A549 (cell line): ENCODE measurements at places on chromosomes 16 and 17.

GRCh38 chr17:2386400-2387085, 14.3 kb downstream of the MNT start:
- peak; percentile 42 for DNase-seq

GRCh38 chr17:50194140-50194933, 7.1 kb downstream of the COL1A1 start:
- DNase-seq: no peak

DNA sequence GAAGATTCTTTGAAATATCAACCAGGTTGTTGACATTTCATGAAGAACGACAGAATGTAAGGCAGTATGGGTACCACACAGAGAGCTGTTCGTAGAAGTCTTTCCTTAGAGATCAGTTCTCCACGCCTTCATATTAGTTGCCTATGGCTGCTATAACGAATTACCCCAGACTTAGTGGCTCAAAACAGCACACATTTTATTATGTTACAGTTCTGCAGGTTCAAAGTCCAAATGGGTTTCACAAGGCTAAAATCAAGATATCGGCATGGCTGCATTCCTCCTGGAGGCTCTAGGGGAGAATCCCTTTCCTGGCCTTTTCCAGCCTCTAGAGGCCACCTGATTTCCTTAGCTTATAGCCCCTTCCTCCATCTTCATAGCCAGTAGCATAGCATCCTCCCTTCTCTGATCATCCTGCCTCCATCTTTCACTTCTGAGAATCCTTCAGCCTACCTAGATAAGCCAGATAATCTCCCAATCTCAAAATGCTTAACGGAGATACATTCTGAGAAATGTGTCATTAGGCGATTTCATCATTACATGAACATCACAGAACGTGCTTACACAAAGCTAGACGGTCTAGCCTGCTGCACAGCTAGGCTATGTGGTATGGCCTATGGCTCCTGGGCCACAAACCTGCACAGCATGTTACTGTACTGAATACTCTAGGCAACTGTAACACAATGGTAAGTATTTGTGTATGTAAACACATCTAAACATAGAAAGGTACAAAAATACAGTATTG, 26.0 kb downstream of the ERCC4 start:
- DNase-seq: no peak

GRCh38 chr17:50425682-50426471, at the start of gene ACSF2:
TSS of gene ACSF2 (plus strand) at chr17:50426218. CDS start at chr17:50426262, 44 bp downstream.
- peak; percentile 87 for DNase-seq

DNA sequence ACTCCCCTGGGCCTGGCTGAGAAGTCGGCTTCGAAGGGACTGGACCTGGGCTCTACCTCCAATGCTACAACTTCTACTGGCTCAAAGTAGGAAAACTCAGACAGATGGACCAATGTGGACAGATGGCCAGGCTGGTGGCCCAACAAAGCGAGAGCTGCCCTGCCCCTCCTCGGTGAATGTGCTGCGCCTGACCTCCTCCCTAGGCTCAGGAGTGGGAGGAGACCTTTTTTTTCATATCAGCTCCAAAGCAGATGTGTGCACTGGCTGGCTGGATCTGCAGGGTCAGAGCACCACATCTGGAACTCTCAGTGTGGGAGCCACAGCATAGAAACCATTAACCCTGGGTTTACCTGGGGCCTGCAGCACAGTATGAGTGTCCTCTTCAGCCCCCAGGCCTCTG, 20.8 kb downstream of the ATP6V0D1 start:
- no peak for DNase-seq

DNA sequence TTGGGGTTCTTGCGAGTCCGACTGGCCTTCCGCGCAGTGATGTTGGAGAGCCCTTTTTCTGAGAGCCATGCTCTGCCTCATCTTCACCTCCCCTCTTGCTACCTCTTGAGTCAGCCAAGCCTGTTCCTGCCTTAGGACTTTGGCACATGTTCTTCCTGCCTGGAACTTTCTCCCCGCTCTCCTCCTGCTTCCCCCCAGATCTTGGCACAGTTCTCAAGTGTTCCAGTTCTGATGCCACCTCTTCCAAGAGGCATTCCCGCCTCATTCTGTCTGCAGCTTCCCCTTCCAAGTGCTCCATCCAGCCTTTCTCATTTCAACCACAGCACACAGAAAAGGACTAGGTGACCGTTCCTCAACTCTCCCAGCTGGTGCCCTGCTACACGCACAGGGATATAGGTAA, 7.7 kb downstream of the AKAP1 start:
- no peak for DNase-seq

GRCh38 chr17:47301831-47302230, 21.9 kb upstream of the EFCAB13 start:
- no peak for DNase-seq

GRCh38 chr16:49216593-49216992, 65.0 kb downstream of the CBLN1 start:
- DNase-seq: no peak

GRCh38 chr16:57893559-57894389, 77.2 kb downstream of the CNGB1 start:
- peak; percentile 86 for DNase-seq

- DNase-seq: no peak
Measured at GRCh38 chr17:22669721-22670120, 977.4 kb downstream of the KCNJ18 start.

GRCh38 chr16:9318764-9319163, 227.3 kb downstream of the HAPSTR1 start:
- DNase-seq: no peak

- peak; percentile 58 for DNase-seq
Measured at GRCh38 chr17:42276359-42276608, at the start of gene STAT5B. TSS of gene STAT5B (minus strand) at chr17:42276391. CDS start at chr17:42232127, 44,264 bp downstream.

DNA sequence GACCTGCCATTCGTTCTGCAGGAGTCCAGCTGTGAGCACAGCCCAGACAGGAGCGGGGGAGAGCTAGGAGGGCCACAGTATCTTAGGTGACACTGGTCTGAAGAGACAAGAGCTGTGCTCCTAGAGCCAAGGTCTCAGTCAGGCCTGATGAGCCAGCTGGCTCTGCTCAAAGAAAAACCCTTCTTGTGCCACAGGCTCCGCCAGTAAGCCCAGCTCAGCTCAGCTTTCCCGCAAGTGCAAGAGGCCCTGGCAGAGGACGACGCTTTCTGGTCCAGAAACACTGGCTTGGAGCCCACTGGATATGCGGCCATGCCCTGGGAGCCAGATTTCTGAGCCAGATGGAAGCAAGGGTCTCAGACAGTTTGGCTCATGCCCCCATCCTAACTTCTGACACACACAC, 23.9 kb downstream of the PEMT start:
- DNase-seq: no peak

DNA sequence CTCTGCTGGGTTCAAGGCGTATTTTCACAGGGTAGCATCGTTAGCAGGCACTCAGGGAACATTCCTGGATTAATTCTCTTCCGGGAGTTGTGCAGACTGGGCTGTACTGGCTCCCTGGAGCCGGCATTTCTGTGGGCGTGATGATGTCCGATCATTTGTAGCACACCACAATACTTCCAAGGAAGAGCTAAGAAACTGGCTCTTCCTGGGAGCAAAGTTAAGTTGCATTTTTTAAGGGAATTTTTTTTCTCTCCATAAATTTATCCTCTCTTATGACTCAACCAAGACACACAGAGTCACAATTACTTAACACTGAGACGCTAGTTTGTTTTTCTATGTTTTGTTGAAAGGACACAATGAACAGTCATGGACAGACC, 211.6 kb upstream of the FOXF1 start:
- no peak for DNase-seq

- no peak for DNase-seq
Measured at GRCh38 chr17:11990363-11990983, 6.8 kb downstream of the ZNF18 start.

GRCh38 chr17:71316176-71316897, 804.5 kb upstream of the SOX9 start:
- no peak for DNase-seq

GRCh38 chr16:500709-501108, 26.8 kb upstream of the CAPN15 start:
- no peak for DNase-seq

- no peak for DNase-seq
Measured at GRCh38 chr17:29825604-29826003, 104.4 kb downstream of the SSH2 start.

GRCh38 chr17:47246120-47246519, 7.5 kb upstream of the ITGB3 start:
- no peak for DNase-seq
